ENCODE measurements at places on chromosomes 3 and 15.

DNA sequence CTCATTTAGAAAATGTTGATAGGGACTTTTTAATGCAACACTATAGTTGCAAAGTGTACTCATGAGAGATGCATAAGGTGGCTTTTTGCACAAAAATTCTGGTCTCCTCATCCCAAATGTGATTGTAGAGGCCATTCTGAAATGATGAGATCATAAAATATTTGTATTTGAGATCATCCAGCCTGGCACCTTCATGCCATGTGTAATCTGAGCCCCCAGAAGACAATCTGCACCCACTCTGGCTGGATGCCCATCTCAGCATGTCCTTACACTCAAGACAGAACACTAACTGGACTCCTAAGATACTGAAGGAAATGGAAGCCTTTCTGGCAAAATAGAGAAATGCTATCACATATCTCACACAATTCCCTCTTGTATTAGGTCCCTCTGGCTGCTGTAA is 49.2 kb downstream of the SLC7A14 start:
- no peak for DNase-seq

GRCh38 chr3:152104847-152105415 is 163.8 kb upstream of the MBNL1 start:
- DNase-seq: no peak

- no peak for DNase-seq
Measured at GRCh38 chr15:57395292-57395691, 19.0 kb downstream of the CGNL1 start.

- DNase-seq: no peak
Measured at GRCh38 chr3:127748754-127749327, 73.5 kb downstream of the MGLL start.

GRCh38 chr3:40191251-40191650 is 118.3 kb upstream of the EIF1B start:
- DNase-seq: no peak

DNA sequence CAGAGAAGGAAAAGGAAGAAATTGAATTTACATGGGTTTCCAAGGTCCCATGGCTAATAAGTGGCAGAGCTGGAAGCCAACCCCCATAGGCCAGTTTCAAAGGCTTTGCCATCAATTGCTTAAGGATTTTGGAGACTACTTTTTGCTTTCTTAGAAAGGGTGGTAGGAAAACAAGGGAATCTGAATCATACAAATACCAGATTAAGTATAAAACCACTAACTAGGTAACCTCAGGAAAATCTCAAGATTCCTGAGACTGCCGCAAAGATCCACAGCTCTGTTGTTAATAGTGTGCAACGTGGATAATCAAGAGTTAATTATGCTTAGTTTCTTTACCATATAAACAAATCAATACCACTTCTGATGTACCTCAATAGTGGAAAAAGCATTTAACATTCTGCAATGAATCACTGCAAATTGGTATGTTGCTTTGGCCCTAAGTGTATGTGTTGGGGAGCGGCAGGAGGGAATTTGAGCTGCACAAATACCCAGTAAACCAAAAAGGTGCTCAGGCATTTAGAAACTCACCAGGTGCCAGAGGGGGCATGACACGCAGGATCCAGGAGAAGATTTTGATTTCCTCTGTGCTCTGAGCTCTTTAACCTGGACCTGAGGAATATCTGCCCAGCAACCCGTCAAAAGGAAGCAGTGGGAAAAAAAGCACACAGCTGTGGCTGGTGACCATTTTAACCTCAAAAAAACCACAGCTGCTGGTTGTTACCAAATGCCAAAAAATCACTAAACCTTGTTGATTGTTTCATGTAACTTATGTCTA is 22.0 kb downstream of the AADAC start:
- no peak for DNase-seq

- no peak for DNase-seq
Measured at GRCh38 chr15:46456456-46456855, 821.6 kb downstream of the SQOR start.
